AG08396 (cell line): ENCODE measurements at places on chromosomes 2 and 18.
A peak's percentile ranks its signal among the peaks of the same experiment; 100 is the strongest.

DNA sequence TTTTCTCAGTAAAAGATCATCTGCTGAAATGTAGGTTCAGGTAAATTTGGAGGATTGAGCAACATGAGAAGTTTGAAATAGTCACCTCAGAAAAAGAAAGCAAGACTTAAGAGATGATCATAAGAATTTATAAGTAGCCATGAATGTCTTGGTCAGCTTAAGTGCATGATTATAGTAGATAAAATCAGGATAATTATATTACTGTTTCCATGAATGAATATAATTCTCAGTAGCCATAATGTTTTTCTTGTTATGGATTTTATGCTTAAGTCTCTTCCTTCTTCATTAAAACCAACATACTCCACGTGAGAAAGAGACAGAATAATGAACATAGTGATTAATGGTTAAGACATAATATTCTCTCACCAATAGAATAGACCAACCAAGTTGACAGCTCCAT, 223.7 kb downstream of the EXOC6B start:
- DNase-seq = no peak

DNA sequence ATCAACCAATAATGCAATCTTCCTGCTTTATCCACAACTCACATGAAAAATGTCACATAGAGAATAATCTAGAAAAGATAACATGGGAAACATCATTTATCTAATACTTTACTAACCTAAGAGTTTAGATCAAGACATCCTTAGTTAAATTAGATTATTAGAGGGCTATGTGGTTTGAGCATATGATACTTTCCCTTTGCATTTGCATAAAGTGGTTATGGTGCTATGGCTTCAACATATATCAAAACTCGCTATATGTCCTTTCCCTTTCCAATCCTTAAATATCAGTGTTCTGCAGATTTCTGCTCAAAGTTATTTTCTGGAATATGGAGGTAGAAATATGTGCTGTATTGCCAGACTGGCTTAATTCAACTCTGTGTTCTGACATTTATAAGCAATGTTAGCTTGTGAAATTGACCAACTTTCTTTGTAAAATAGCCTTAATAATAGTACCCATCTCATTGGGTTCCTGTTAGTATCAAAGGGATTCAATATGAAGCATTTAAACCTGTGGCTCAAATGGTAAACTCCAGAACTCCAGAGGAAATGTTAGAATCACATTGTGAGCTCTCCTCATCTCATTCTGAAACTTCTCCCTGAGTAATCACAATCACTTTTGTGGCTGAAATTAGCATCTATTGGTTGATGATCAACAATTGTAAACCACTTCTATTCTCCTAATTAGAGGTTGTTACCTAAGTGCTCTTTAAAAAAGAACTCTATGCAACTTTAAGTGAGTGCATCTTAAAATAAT, 1089.9 kb upstream of the SLC39A10 start:
- no peak for DNase-seq

GRCh38 chr2:36172824-36173223, 182.8 kb upstream of the CRIM1 start:
- DNase-seq = no peak

- no peak for DNase-seq
Observed at GRCh38 chr18:5890331-5891183, 4.8 kb downstream of the TMEM200C start.

- no peak for DNase-seq
Observed at GRCh38 chr2:17302281-17302680, 216.0 kb downstream of the RAD51AP2 start.

- no peak for DNase-seq
Observed at GRCh38 chr2:106642679-106643078, 155.5 kb downstream of the CD8B2 start.

DNA sequence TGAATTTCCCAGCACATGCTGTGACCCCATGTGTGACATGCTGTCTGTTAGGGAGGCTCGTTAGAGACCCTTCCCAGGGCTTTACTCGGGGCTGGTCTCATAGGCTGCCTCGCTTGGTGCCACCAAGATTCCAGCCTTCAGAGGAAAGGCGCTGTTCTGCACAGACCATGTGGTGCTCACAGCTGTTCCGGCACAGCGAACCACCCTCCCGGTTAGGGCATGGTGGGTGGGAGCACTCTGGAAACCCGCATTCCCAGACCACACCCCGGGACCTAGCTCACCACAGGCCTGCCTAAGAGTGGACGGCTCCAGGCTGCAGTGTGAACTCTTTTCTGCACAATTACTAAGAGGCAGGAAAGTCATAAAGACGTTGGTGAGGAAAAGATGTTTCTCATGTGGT, 112.0 kb downstream of the MBP start:
- no peak for DNase-seq

DNA sequence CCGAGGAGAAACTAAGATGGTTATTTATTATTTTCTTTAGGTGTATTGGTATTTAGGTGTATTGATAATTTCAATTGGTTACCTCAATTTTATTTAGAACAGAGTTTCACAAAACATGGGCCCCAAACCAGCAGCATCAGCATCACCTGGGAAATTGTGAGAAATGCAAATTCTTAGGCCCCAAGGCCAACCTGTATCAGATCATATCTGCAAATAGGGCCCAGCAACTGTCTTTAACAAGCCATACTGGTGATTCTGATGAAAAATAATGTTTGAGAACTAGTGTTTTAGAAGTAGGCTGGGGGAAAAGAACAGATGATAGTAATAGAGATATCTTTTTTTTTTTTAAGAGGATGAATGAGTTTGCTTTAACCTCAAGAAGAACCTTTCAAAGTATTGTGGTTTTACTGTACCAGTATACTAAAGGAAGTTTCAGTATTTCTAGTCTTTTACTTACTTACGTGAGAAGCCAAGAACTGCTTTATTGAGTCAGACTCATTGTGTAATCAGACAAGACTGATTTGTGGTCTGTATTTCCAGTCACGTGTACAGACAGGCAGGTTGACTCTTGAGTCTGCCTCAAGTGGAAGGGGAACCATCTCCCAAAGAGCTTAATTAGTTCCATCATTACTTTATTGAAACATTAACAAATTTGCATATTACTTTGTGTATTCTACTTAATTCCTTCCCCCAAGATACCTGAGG, 60.4 kb upstream of the GAREM1 start:
- DNase-seq = no peak

DNA sequence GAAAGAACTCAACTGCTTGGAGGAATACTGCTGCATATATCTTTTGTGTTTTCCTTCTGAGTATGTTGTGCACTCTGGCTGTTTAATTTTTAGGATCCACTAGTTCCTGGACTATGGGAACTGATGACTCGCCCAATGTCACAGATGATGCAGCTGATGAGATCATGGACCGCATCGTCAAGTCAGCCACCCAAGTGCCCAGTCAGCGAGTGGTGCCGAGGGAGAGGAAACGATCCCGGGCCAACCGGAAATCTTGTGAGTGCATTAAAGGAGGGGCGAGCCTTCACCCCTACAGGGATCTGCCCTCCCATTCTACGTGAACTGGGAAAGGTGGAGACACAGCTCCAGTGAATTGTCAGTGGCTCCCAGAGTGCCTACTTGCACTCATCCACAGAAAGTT, 59.6 kb downstream of the TPGS2 start:
- peak; percentile 41 for DNase-seq

DNA sequence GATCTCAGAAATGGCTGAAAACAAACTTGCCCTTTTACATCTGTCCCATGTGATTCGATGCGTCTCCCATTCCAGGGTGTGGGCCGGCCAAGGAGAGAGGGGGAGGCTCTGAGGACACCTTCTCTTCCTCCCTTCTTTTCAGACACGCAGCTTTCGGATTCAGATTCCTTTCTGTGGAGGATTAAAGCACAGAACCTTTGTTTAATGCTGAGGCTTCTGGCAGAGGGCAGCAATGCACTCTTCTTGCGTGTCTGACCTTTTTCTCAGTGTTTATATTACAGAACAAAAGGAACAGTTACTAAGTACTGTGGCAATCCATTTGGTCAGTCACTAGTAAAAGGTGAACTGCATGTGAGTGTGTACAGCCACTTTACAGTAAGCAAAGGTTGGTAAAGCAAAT, 268.9 kb upstream of the CCDC68 start:
- peak; percentile 29 for DNase-seq

DNA sequence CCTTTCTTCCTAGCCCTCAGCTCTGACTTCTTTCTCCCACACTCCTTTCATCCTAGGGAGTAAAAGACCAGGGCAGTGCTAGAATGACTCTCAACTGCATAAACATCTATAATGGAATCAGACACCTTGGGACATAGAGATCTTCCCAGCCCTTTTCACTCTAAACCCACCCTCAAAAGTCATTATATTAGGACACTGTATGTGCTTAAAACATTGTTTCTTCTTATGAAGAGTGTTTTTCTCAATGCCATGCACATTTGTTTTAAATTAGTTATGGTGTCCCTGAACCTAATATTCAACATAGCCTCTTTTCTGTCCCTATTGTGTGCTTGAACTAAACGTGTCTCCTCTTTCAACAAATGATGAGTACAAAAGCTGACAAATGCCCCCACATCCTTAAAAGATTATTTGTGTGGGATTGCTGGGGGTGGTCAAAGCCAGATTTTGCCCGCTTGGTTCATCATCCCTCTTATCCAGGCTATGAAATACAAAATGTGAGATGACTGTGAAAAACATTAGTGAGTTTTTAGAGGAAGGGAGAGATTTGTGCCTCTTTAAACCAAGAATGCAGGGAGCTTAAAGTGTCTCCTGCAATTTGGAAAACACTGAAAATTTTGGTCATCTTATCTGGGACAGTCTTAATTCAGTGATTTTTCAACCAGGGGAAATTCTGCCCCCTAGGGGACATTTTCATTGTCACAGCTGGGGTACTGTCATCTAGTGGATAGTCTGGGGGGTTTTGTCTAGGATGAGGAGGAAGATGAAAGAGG, 29.0 kb downstream of the SERPINB5 start:
- DNase-seq = peak; percentile 21

DNA sequence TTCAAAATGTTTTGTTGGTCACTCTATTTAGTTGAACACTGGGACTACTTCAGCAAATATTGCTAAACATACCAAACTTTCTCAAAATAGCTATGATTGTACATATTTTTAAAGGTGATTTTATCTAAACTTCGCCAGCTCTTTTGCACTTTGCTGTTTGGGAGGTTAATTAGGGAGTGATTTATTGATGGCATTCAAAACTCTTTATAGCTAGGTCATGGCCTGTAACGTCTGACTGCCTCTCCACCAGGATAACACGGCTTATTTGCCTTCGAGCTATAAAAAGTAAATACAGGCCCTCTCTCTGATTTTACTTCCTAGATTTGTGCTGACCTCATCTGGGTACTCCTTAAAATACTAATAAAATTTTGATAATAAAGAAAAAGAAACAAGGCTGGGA, 931.9 kb downstream of the DCDC2C start:
- no peak for DNase-seq

DNA sequence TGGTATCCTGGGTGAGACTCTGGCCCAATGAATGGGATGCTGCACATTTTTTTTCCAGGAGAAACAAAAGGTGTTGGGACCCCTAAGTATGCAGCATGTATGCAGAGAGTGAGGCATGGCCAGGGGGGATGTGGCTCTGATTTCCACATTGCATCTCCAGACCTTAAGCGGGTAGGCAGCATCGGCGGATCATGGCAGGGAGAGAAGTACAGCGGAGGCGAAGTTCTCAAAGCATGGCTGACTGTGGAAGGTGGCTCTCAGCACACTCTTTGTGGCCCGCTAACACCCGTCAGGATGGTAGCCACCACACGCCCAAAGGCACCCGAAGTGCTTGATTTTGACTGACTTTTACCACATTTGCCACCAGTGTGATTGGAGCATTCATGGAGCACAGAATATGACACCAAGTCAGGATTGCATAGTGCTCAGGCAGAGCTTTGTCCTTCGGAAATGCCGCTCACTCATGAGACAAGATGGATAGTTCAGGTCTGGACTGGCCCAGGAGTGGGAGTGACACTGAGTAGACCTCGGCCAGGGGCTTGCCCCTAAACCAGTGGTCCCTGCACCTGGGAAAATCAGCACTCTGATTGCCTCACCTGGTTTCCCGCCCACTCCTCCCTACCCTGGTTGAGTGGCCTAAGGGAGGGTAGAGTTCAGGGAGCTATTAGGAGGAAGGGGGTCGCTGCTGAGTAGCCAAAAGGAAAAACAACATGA, 14.2 kb downstream of the INPP4A start:
- DNase-seq = no peak

- DNase-seq = no peak
Observed at GRCh38 chr2:26472821-26473655, 4.9 kb downstream of the OTOF start.

DNA sequence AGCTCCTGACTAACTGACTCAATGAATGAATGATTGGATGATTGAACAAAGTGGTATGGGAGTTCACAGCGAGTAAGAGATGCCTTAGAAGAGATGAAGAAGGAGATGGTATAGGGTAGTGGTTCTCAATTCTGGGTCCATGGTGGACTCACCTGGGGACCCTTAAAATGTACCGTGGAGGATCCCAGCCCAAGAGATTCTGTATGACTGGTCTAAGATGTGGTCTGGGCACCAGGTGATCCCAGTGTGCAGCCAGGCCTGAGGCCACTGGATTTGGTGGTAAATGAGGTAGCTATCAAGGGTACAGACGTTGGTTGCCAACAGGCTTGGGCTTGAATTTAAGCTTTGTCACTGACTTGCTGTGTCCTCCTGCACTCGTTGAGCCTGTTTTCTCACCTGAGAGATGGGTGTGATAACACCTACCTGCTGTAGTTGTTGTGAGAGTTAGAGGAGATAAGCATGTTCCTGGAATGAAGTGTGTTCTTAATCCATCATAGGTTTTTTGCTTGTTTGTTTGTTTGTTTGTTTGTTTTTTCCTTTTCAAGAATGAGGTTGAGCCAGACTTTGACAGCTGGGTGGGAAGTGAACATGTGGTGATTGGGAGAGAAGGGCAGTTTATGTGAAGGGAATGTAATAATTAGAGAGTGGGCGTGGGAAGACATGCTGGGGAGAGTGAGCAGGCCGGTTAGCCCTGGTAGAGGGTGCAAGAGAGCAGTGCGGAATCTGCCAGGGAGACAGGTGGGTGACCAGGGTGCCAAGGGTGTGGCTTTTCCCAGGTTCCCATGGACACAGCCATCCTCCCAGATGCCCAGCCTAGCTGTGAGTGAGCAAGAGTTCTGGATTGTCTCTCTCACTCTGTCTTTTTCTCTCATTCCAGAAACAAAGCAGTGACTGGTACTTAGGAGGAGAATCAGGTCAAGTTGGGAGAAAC, 31.4 kb upstream of the IL1B start:
- DNase-seq = no peak

- DNase-seq = no peak
Observed at GRCh38 chr18:79445696-79446561, 50.2 kb downstream of the NFATC1 start.
